ENCODE measurements at places on chromosomes 6 and 20.

GRCh38 chr6:28981833-28982475, 23.2 kb downstream of the ZNF311 start:
- peak; percentile 81 for DNase-seq

DNA sequence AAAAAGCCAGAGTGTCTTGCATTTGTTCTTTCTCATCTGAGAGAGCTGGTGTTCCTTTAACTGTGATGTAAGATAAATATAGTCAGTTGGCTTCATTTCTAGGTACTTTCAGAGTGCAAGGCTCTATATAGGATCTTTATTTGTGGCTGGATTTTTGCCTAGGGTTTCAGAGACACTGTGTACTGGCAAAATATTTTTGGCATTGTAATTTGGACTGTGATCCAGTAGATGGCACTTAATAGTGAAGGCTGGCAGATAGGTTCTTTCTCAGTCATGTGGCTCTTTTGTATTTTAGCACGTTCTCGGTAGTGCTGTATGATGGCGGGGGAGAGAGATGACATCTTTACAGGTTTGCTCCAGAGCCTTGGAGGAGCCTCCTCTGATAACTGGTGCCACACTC, 26.8 kb upstream of the SLC35B3 start:
- no peak for DNase-seq

GRCh38 chr6:31004794-31005193, 5.5 kb upstream of the MUC22 start:
- no peak for DNase-seq

DNA sequence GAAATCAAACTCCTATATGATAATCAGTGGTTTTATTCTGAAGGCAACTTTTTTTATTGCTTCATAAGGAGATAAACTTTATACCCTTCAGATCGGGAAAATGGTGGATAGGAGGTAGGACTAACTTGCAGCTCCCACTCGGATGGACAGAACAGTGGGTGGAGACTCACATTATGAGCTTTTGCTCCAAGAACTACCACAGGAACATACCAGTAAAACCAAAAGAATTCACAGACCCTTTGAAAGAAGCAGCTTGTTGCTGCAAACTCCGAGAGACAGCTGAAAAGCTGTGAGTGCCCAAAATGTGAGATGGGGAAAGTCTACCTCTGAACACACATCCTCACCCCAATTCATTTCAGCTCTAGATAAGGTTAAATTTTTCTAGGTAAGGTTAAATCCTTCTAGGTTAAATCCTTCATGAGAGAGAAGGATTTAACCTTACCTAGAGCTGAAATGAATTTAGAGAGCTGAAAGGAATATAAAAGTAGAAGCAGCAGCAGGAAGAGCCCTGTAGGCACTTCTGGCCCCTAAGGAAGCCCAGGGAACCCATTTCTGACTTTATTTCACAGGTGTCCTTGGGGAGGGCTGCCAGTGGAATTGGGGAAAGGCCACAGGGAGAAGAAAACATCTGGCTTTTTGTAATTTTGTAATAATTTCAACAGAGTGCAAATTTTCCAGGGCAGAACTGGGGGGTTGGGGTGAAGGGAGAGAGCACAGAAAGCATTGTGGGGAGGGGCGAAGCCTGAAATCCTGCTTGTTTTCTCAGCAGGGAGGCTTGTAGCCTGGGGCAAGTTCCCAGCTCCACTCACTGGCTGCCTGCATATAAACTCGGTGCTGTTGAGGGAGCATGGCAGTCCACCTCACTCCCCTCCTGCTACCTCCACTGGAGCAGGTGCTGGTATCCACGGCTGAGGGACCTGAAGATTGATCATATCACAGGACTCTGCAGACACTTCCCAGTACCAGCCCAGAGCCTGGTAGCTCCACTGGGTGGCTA, 65.9 kb upstream of the HCRTR2 start:
- no peak for DNase-seq

DNA sequence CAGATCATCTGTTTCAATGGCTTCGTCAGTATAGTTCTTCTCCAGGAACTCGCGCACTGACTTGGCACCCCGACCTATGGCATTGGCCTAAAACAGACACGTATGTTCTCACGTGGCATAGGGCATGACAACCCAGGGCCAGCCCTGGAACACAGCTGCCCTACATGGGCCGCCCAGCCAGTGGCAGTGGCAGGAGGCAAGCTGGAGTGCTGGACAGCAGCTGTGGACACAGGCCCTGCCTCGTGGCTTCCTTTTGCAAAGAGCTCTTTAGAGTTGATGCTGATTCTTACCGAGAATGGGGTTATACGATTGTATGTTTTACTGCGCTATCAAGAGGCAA, 5.0 kb downstream of the PSMA7 start:
- no peak for DNase-seq

DNA sequence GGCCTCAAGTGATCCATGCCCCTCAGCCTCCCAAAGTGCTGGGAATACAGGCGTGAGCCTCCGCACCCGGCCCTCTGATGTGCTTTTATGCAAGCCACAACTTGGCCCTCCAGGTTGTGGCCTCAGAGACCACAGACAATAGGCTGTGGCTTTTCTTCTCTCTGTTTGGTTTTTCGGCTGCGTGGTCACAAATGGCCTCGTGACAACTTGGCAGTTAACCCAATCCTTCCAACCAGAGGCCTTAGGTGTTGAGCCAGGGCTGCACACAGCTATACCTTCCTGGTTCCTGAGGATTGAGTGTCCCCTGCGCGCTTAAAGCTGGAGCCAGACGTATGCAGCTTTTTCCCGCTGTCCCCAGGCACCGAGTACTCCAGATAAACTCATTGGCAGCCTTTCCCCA, 6.3 kb upstream of the TGM3 start:
- no peak for DNase-seq

DNA sequence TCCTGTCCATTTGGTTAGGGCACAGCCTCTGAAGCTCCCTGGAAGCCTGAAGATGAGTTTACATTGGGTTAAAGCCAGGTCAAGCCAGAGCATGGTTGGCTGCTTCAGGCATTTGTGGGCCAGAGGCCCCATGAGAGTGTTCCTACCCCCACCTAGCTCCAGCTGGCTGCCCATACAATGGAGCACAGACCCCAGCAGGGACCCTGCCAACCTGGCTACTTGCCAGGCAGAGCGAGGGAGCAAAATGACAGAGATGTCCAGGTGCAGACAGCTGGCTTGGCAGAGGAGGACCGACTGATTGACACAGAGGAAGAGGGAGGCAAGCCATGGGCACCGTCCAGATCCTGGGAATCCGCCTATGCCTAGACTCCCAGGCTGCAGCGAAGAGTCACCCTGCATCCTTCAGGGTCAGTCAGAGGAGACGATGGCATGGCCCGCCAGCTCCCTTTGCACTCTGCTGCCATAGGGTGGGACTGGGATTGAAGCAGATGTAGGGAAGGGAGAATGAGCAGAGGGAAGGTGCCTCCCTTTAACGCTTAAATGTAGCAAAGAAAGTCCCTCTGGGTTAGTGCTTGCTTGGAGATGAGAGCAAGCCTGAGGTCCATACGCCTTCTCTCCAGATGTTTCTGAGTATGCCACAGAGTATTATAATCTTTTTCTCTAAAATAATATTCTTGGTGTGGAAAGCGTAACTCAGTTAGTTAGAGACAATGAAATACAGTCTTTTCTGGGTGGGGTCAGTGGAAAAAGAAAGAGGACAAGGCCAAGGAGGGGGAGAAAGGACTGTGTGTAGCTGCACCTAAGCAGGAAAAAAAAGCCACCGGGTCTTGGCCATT, 77.6 kb upstream of the FYN start:
- DNase-seq, result no peak

GRCh38 chr20:42024653-42025052, 406.5 kb upstream of the CHD6 start:
- DNase-seq, result no peak

DNA sequence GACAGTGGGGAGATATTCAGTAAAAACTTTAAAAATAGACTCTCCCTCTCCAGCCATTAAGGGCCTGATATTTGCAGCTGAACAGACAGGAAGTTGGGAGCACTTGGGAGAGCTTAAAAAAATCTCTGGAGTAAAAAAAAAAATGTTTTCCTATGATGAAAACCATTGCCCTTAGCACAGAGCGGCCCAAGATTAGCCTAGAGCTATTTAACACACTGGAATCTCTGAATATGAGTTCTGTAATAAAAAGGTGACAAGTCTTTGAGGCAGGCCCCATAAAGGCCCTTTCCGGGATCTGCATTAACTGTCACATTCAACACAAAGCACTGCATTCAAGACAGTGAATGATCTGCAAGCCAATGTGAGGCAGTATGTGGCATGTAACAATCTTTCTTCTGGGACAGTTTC, 393.7 kb downstream of the ZFAND3 start:
- DNase-seq, result no peak

GRCh38 chr6:137019476-137020272, 25.1 kb downstream of the IL20RA start:
- no peak for DNase-seq

- DNase-seq, result no peak
Observed at GRCh38 chr6:52014391-52014790, 73.0 kb downstream of the PKHD1 start.
